ENCODE measurements at places on chromosomes 16 and 17.

GRCh38 chr17:40778461-40778860 lies 3.9 kb downstream of the KRT27 start:
- DNase-seq, result no peak

- peak; percentile 88 for DNase-seq
These were observed 17.2 kb upstream of the NUDT16L1 start for GRCh38 chr16:4675864-4676786.

DNA sequence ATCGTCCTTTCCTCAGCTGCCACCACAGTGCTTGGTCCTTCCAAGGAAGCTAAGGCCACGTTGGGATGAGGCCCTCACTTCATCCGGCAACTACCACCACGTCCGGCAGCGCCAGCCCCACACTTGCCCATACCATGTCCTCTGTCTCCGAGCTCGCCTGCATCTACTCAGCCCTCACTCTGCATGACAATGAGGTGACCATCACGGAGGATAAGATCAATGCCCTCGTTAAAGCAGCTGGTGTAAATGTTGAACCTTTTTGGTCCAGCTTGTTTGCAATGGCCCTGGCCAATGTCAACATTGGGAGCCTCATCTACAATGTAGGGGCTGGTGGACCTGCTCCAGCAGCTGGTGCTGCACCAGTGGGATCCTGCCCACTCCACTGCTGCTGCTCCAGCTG lies 44.9 kb downstream of the TTC19 start:
- no peak for DNase-seq

- no peak for DNase-seq
These were observed 17.4 kb downstream of the HS3ST3B1 start for GRCh38 chr17:14318109-14318917.

- no peak for DNase-seq
These were observed 14.6 kb downstream of the COL1A1 start for GRCh38 chr17:50186661-50187393.

- no peak for DNase-seq
These were observed 5.5 kb upstream of the RDM1 start for GRCh38 chr17:35936063-35936462.

- peak; percentile 53 for DNase-seq
These were observed 2.0 kb downstream of the PRSS33 start for GRCh38 chr16:2785101-2785991.

- no peak for DNase-seq
These were observed 10.3 kb upstream of the NOL11 start for GRCh38 chr17:67707442-67707841.

GRCh38 chr17:4007346-4008081 lies 43.3 kb upstream of the ATP2A3 start:
- DNase-seq, result no peak

DNA sequence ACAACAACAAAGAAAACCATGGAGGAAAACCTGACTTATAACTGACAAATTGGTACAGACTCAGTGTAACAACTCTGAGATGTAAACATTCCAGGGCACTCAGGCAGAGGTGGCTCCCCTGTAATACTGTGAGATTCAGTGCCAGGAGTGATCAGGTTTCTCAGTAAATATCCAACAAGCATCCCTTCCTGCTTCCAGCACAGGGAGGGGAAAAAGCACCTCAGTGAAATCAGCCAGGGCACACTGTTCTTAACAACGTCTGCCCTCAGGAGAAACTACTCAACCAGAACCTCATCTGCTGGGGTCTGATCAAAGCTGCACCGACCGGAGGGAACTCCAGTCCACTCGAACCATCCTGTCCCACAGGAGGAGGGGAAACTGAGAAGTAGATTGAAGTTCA lies 52.3 kb downstream of the AMFR start:
- no peak for DNase-seq

- DNase-seq, result peak; percentile 78
These were observed 122.4 kb upstream of the NLRP1 start for GRCh38 chr17:5706577-5707210.

DNA sequence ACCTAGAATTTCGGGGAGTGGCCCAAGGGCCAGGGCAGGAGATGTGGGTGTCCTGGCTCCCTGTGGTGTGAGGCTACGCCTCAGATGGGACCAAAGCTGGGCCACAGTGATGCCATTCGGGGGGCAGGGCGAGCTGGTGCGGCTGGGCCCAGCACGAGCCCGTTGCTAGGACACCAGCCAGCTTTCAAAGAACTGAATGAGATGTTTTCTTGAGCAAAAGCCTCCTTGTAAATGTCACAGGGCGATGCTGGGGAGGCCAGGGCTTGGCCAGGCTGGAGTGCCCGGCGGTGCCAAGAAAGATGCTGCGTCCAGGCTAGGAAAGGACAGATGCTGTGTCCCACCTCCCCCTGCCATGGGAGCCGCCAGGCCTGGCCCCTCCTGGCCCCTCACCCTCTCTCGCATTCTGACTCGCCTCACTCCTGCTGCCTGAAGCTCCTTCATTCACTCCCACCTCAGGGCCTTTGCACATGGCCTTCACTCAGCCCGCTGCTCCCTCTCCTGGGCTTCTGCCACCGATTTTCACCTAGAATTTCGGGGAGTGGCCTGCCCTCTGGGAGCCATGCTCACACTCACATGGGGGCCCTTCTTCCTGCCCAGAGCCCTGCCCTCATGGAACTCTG lies 39.1 kb downstream of the CPNE2 start:
- no peak for DNase-seq

- DNase-seq, result no peak
These were observed 15.7 kb downstream of the TMEM94 start for GRCh38 chr17:75472119-75472518.

- DNase-seq, result no peak
These were observed 144.7 kb upstream of the CRHR1 start for GRCh38 chr17:45639297-45639849.

DNA sequence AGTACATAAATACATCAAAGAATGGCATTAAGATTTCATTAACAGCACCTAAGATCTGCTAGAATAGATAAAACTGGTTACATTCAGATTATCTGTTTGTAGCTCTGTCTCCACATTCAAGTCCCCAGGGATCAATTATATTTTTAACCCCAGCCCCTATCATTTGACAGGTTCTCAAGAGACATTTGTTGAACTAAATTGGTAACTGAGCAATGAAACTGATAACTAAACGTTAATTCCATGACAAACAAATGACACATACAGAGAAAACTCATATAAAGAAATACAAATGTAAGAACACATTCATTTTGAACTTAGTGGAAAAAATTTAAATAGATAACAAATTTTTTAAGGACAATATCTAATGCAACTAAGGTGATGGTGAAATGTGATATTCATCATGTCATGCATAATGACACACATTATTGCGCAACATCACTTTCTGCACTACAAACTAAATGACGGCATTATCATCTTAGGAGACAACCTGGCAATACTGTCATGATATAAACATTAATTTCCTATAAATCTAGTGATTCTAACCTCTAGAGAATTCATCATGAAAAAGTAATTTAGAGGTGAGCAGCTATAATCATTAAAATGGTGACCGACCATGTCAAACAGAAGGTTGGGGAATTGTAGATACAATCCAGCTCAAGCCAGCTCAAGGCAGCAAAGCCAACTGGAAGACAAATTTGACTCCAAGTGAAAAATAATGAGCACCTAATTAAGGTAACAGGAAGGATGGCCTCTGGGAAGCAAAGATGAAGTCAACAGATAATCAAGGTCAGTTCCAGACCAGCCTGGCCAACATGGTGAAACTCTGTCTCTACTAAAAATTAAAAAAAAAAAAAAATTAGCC lies 9.5 kb downstream of the ARHGAP17 start:
- DNase-seq, result no peak

DNA sequence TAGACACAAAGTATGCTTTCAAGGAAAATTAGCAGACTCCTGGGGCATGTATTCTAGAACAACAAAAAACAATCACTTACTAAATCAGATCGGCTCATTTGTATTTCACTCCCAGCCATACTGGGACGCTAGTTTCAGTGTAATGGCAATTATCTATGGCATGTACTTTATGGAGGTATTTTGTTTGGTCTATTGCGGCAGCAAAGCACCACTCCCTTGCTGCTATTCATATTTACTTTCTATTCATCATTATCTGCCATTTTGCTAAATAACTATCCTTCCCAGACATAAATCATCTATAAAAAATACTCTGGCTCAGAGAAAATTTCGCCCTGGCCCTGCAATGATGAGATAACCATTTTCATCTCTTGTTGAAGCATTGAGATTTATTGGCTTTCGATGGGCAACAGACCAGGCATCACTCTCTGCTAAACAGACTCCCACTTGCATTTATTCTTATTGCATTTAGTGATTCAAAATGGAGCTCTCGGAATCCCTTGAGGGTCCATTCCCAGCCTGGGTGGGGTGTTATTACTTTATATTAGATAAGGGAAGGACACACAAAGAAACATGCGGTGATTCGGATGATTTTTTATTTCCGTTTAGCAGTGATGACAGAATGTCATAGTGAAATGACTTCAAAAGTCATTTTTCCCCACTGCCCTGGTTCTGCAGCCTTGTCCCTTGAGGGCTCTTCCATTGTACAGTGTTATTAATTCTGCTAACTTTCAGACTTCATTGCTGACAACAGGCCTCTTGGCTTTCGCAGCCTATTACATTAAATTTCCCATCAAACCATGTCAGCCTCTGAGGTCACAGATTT lies 225.8 kb downstream of the IRX3 start:
- DNase-seq, result no peak

All from activated CD4-positive, alpha-beta T cell treated with anti-CD3 and anti-CD28 coated beads for 36 hours (primary cell).